Left cardiac atrium (tissue), 4 donors: ENCODE measurements at places on chromosomes 5 and 9. TPM values are rescaled to one million over a fixed set of nuclear protein-coding genes. Genes with fewer than 3 reads are reported as not detected.

The PTGDS gene
- 3,329 TPM for total RNA-seq

The MZB1 gene
- total RNA-seq = 1.2 TPM

The CDH6 gene
- total RNA-seq = 2.2 TPM

The FKTN gene
- 10.2 TPM for total RNA-seq

The MAN2A1 gene
- 15.4 TPM for total RNA-seq

The DAPK1 gene
- total RNA-seq = 19.9 TPM

The ENTPD2 gene
- 2.2 TPM for total RNA-seq

DNA sequence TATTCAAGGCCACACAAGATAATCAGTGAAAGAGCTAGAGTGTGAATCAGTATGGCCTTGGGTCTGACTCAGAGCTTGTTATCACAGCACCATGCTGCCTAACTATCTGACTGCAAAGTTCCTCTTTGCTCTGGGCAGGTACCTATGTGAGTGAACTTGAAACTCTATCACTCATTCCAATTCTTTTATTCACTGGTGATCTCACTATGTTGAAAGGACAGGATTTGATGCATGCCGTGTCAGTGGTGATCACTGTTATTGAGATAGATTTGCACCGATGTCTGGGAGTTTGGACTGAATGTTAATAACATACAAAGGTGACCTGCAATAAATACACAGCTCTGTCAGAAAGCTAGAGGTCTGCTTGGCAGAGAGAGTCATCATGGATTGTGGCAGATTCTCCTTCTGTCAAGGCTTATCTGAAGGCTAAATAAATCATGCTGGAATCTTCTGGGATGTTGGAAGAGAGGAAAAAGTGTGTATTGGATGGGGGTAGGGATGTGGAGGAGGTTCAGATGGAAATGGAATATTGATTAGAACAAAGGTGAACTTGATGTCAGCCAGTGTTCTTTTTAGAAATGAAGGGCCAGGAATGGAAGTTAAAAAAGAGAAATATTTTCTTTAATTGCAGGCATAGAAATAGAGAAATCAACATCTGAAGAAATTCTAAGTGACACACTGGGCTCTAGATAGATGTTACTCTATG, 91.8 kb upstream of the TNC start:
- no peak for DNase-seq

GRCh38 chr5:1310118-1310517, 15.2 kb upstream of the TERT start:
- DNase-seq = no peak

DNA sequence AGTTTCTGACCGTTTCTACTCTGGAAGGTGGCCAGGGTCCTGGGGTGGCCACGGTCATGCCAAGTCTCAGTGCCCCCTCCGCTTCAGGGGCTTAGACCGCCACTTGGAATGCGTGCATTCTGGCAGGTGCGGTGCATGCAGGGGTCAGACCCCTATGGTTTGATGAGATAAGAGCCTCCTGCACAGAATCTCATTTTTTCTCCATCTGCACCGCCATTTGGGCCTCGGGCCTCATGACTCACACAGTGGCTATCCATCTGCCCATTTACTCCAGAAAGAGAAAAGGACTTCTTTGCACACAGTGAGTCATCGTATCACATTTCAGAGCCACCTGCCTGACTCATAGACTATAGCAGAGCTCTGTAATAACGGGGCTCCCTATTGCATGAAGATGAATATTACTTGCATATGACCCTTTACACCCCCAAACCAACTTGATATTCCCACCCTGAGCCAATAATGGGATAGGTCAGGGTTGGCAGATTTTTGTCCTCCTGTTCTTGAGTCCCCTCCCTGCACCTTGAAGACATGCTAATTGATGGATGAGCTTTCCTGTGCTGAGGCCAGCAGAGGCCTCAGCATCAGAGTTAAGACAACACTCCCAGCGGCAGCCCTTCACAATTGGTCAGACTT, 157.4 kb downstream of the NR3C1 start:
- no peak for DNase-seq

DNA sequence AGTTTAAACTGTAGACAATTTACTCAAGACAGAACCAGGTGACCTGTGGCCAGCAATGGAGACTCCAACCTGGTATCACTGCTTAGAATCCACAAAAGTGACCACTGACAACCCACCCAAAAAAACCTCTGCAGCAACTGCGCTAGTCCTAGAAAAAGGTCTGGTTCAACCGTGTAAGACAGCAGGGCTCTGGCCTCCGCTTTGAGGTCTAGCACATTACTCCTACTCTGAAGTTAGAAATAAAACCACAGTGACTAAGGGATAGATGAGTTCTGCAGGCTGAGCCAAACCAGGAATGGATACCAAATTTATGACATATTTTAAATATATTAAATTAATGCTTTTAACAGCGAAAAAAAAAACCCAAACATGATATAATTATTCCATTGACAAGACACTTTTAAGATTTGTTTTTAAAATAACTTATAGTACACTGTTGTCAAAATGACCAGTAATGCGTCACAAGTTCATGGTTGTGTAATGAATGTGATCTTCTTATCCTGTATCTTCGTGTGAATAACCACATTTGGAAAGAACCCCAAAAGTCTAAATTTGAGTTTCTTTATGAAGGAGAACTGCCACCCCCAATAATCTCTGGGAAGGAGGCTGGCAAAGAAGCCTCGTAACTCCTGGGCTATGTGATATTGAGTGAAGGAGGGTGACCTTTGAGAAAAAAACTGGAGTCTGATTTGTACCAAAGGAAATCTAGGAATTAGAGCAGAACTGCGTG, 101.9 kb upstream of the SLC44A1 start:
- DNase-seq = no peak

GRCh38 chr9:34343090-34343489, 13.7 kb downstream of the NUDT2 start:
- peak; percentile 70 for DNase-seq

DNA sequence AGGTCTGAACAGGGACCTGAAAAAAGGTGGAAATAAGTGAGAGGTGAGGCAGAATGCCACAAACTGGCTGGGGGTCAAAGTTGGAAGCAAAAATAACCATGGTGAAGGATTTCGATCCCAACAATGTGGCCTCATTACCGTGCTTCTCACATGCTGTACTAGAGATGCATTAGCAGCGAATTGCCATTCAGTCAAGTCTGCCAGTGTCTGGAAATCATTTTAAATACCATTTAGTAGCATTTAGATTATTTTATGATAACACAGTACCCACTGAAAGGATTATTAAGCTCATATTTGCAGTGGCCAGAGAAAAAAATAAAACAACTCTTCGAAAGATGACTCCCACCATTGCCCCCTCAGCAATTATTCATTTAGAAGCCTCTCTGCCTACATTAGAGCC, 294.6 kb upstream of the SLC24A2 start:
- DNase-seq = no peak

- no peak for DNase-seq
Observed at GRCh38 chr9:114799925-114800324, 5.9 kb downstream of the TNFSF15 start.

DNA sequence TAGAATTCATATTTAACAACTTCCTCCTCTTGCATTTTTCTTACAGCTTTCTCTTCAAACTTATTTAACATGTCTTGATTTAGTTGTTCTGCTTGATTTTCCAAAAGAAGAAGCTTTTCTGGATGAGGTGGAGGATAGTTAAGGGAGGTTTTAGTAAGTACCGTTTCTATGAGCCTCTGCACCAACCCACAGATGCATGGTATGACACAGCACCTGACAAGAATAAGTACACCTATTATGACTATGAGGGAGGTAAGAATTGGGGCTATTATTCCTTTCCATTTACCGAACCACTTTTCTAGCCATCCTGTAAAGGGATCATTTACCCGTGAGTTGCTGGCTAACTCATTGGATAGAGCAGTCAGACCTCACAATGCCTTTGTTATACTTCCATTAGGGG, 2.5 kb upstream of the HMGCS1 start:
- no peak for DNase-seq

- DNase-seq = no peak
Observed at GRCh38 chr5:121819682-121820261, 31.9 kb upstream of the FTMT start.

DNA sequence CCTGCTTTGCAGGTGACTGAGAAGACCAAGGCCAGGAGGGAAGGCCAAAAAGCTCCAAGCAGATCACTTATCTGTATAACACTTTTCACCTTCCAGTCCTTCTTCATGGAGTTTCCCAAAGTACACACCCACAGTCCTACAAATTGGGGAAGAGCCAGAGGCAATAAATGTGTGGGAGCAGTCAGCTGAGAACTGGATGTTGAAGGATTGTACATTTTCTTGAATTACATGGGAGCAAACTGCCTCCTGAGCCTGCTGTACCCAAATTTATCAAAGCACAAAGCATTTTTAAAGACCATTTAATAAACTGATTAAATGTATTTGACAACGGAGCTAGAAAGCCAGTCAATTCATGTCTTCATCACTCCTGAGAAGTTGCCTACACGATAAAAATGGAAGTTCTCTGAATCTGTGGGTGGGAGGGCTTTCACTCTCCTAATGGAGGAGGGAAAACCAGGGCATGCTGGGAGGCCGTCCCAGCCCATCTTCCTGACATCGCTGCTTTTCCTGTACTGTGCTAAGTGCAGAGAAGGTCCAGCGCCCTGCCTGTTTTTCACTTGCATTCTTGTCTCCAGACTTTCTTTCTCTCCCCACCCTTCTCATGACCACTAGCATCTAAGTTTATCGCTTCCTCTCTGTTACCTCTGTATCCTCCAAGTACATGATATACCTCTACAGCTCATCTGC, 79.0 kb downstream of the KCNIP1 start:
- no peak for DNase-seq
